ENCODE measurements at places on chromosomes 1 and 21.

GRCh38 chr1:9589719-9590157 is 1.0 kb downstream of the TMEM201 start:
- DNase-seq = no peak

GRCh38 chr1:228150461-228151179 is 890 bp downstream of the GJC2 start:
- no peak for DNase-seq

GRCh38 chr1:99049745-99050144 is 45.1 kb upstream of the PLPPR5 start:
- DNase-seq = no peak

- no peak for DNase-seq
Observed at GRCh38 chr1:109595531-109595930, 23.9 kb downstream of the GNAT2 start.

GRCh38 chr1:240151136-240151735 is 59.6 kb downstream of the FMN2 start:
- DNase-seq = no peak

GRCh38 chr1:9643351-9644256 is 7.9 kb upstream of the PIK3CD start:
- no peak for DNase-seq

DNA sequence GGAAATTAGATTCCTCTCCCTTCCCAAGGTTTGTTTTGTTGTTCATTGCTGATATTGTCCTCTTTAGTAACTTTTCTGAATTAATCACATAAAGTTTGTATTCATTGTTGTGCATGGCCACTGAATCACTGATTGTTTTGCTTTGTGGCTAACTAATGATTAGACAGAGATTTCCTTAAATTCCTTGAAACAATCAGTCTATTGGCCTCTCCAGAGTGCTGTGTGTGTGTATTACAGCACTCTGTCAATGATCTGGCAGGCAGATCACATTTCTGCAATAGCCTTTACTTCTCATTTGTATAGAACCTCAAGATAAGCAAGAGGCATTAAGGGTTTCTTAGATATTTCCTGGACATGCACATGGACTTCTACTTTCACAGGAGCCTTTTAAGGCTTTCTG is 78.6 kb downstream of the DUSP10 start:
- DNase-seq = peak; percentile 60

- DNase-seq = peak; percentile 80
Observed at GRCh38 chr1:28232558-28233263, at the start of gene DNAJC8. TSS of gene DNAJC8 (minus strand) at chr1:28233029. CDS start at chr1:28232998, 31 bp downstream.

Measured in foreskin melanocyte (primary cell).